ENCODE measurements at places on chromosomes 3 and 15. TPM values are rescaled to one million over a fixed set of nuclear protein-coding genes. Genes with fewer than 3 reads are reported as not detected.

The FGD5 gene
- total RNA-seq, result 15.2 TPM

GRCh38 chr15:29890336-29891095 lies 68.2 kb upstream of the TJP1 start:
- DNase-seq, result no peak

The COPS2 gene
- 82.4 TPM for total RNA-seq

- DNase-seq, result peak; percentile 62
These were observed 202.2 kb upstream of the ADAMTS9 start for GRCh38 chr3:64890006-64890405.

The SLC9C1 gene
- total RNA-seq, result 1.7 TPM

GRCh38 chr3:4655145-4656045 lies 162.2 kb downstream of the ITPR1 start:
- no peak for DNase-seq

The NMNAT3 gene
- total RNA-seq, result 12.1 TPM

The MORC1 gene
- total RNA-seq, result not detected

- no peak for DNase-seq
These were observed 118.8 kb upstream of the AZI2 start for GRCh38 chr3:28467414-28467813.

DNA sequence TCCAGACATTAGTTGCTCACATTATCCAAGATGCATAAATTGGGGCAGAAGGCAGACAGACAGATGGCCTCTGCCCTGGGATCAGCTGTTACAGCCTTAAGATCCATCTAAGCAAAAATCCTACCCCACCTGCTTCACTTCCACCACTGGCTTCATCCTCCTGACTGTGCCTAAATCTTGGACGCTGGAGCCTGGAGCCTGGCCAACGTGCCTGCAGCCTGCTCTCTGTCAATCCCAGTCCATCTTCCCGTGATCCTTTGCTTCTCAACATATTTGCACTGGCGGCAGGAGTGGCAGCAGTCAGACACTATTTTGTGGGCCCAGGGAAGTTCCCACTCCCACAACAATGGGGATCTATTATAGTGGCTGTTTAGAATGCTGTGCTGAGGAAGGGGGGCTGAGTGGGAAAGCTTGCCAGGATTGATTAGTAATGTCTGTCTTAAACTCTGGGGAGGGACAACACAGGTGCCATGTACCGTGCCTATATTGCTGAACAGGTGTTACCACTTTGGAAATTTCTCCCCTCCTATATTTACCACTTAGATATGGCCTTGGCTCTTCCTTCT lies 121.2 kb downstream of the MEGF11 start:
- DNase-seq, result peak; percentile 65

GRCh38 chr3:41418961-41419691 lies 219.8 kb downstream of the CTNNB1 start:
- no peak for DNase-seq

- no peak for DNase-seq
These were observed 25.1 kb upstream of the CSTA start for GRCh38 chr3:122299872-122300460.

GRCh38 chr3:72134989-72135451 lies 350.1 kb upstream of the PROK2 start:
- no peak for DNase-seq

DNA sequence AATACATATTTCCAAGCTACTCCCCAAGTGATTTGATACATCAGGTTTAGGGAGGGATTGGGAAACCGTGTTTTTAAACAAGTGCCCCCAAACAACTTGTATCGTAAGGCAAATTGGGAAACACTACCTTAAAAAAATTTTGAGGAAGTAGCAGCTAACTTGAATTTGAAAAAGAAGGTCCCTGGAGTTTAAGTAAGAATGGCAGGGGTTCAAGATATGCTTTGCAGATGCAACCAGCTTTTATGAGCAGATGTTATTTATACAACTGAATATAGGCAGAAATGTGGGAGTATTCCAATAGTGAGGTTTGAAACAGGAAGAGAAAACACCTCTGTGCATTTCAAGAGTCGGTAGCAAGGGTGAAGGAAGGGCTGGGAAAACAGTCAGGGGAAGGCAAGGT lies 139.6 kb downstream of the IL20RB start:
- no peak for DNase-seq

DNA sequence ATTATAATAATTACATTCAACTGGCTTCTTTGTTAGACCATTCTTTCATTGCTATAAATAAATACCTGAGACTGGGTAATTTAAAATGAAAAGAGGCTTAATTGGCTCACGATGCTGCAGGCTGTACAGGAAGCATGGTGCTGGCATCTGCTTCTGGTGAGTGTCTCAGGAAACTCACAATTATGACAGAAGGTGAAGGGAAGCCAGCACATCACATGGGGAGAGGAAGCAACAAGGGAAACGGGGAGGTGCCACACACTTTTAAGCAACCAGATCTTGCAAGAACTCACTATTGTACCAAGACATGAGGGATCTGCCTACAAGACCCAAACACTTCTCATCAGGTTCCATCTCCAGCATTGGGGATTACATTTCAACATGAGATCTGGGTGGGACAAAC lies 413.1 kb upstream of the ARRDC4 start:
- DNase-seq, result no peak

DNA sequence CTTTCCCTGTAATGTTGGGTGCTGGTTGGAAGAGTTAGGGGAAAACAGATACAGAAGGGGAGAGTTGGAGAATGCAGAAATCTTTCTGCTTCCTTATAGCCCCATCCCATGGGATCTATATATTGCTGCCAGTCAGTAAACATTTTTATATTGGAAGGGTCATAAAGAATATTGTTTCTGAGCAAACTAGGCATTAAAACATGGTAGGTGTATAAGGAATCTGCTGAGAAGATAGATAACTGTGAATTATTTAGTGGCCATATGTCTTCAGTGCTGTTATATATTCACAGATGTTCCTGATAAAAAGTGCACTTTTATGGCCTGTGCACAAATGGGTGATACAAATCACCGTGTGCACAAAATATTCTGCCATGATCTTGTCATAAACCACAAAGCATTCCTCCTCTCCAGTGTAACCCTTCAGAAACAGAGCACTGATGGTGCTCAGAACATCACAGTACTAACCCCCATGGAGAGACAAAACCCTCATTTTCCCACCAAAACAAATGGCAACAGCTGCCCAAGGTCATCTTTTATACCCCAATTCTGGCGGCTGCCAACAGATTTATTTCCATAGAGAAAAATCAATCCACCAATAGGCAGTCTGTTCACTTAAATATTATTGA lies 269.3 kb downstream of the SLC9A9 start:
- DNase-seq, result no peak

GRCh38 chr3:24340966-24341365 lies 153.7 kb downstream of the THRB start:
- no peak for DNase-seq

The CCDC54 gene
- total RNA-seq, result not detected

Data from Right ventricle myocardium superior (tissue), 1 donor.